Stomach (tissue), 19 donors: ENCODE measurements at places on chromosomes 16 and 17. TPM values are rescaled to one million over a fixed set of nuclear protein-coding genes. Genes with fewer than 3 reads are reported as not detected.

The PLXDC1 gene
- 4.2 TPM for total RNA-seq

The JPH3 gene
- 1.3 TPM for total RNA-seq

The CD300A gene
- not detected for total RNA-seq

The CCDC154 gene
- not detected for total RNA-seq

The ITGB3 gene
- not detected for total RNA-seq

The NPTX1 gene
- total RNA-seq, result 9.3 TPM

The CLEC18B gene
- not detected for total RNA-seq

The GP1BA gene
- not detected for total RNA-seq

The CDYL2 gene
- total RNA-seq, result 1.8 TPM

The MYH11 gene
- total RNA-seq, result 3,048 TPM

The TNS4 gene
- total RNA-seq, result 0.89 TPM

The CHST4 gene
- not detected for total RNA-seq

The KRT33A gene
- not detected for total RNA-seq

The GP2 gene
- 53.3 TPM for total RNA-seq

The SENP3 gene
- total RNA-seq, result 78.6 TPM

The OR3A2 gene
- total RNA-seq, result not detected

The TBC1D3H gene
- not detected for total RNA-seq

The C17orf78 gene
- total RNA-seq, result not detected

The RECQL5 gene
- 33.4 TPM for total RNA-seq

The SIRT7 gene
- 36.6 TPM for total RNA-seq

The CES5A gene
- total RNA-seq, result not detected

The RNF157 gene
- 41.4 TPM for total RNA-seq

The STH gene
- not detected for total RNA-seq

The SLX1B gene
- not detected for total RNA-seq

The CSH2 gene
- total RNA-seq, result not detected

The ACSF2 gene
- total RNA-seq, result 103 TPM

The UTS2R gene
- total RNA-seq, result not detected

The SLC5A11 gene
- not detected for total RNA-seq

The LYRM9 gene
- 20.3 TPM for total RNA-seq

The ZNF423 gene
- total RNA-seq, result 1.3 TPM

The GRIN2A gene
- total RNA-seq, result 1.7 TPM

The EFCAB5 gene
- total RNA-seq, result not detected

The TRIM47 gene
- total RNA-seq, result 11.9 TPM

The COPZ2 gene
- 187 TPM for total RNA-seq

The NPIPB9 gene
- not detected for total RNA-seq

The PLLP gene
- 104 TPM for total RNA-seq

The ROGDI gene
- 45.5 TPM for total RNA-seq

The ACSM2A gene
- total RNA-seq, result not detected

The CCL2 gene
- 22.0 TPM for total RNA-seq

The MYH2 gene
- total RNA-seq, result not detected

The TSPOAP1 gene
- total RNA-seq, result 68.8 TPM

The CA7 gene
- total RNA-seq, result not detected

The TP53TG3F gene
- total RNA-seq, result not detected

The KRT16 gene
- not detected for total RNA-seq

The CORO6 gene
- total RNA-seq, result 6.4 TPM

The HAGHL gene
- 3.3 TPM for total RNA-seq

The LCMT1 gene
- 30.9 TPM for total RNA-seq

The SDR42E1 gene
- total RNA-seq, result 0.58 TPM

The CBFA2T3 gene
- total RNA-seq, result 0.92 TPM

The EPOP gene
- 0.55 TPM for total RNA-seq

The TPPP3 gene
- total RNA-seq, result 16.7 TPM

The UMOD gene
- total RNA-seq, result 1.3 TPM

The RPL26 gene
- total RNA-seq, result 506 TPM
